ENCODE measurements at places on chromosomes 6 and 20.
A peak's percentile ranks its signal among the peaks of the same experiment; 100 is the strongest.

DNA sequence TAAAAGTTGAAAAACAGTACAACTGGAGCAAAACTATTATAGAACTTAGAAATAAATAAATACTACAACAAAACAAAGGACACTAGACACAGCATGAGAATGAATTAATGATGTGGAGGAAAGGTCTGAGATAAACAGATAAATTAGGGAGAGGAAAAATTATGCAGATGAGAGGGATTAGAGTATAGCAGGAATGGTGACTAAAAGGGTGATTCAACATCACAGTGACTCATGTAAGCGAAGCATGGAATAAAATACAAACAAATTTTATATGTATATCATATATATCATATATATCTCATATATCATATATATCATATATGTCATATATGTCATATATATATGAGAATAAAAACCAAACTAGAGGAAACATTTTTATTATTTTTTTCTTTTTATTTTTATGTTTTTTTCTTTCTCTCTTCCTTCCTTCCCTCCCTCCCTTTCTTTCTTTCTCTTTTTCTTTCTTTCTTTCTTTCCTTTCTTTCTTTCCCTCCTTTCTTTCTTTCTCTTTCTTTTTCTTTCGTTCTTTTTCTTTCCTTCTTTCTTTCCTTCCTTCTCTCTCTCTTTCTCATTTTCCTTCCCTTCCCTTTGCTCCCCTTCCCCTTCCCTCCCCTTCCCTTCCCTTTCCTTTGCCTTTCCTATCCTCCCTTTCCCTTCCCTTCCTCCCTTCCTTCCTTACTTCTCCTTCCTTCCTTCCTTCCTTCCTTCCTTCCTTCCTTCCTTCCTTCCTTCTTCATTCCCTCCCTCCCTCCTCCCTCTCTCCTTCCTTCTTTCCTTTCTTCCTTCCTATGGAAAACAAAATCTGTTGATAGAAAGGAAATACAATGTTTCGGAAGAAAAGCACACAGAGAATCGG lies 1014.6 kb downstream of the GRIK2 start:
- DNase-seq = no peak

DNA sequence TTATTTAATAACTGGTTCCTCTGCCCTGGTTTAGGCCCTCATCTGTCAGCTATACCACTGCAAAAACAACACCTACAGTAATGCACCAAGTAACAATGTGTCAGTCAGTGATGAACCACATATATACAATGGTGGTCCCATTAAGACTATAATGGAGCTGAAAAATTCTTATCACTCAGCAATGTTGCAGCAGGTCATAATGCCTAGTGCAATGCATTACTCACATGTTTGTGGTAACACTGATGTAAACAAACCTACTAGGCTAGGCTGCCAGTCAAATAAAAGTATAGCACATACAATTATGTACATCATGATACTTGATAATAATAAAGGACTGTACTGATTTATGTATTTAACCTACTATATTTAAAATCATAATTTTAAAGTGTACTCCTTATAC lies 31.3 kb downstream of the RARS2 start:
- DNase-seq = no peak

DNA sequence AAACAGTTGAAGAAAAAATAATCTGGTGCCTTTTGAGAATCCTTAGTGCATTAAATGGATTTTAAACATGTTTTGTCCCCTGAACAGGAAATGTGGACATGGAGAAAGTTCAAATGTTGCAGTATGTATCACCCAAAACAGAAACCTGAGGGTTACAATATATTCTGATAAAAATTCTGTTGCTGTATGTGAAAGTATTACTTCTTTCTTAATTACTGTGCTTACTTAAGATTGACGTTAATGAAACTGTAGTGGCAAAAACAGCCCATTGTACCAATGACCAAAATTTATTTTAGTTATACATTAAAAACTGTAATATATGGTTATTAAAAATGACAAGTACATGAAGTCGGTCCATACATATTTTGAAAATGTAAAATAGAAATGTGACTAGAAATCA lies 100.6 kb downstream of the PRDM1 start:
- DNase-seq = no peak

DNA sequence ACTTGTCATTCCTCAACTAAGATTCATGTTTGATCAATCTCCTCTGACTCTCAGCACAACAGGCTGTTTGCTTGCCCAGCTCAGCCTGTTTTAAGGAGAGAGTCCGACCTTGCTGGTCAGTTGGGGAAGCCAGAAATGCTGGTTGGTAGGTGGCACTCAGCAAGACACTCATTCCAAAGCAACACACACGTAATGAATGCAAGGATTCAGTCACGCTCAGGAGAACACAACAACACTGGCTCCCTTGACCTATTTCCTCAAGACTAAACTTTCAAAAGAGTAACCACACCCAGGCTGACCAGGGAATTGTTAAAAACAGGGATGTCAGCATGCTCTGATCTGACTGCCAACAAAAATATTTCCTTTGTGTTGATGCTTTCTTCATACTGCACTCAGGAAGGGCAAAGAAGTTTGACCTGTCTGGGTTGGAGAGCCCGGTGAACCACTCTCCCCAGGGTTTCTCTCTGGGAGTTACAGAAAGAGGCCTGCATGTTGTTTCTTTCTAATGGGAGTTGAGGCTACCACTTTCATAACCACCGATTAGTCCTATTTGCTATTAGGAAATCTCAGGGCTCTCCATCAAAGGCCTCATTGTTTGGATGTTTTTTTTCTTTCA lies 25.6 kb upstream of the PREP start:
- DNase-seq = no peak

DNA sequence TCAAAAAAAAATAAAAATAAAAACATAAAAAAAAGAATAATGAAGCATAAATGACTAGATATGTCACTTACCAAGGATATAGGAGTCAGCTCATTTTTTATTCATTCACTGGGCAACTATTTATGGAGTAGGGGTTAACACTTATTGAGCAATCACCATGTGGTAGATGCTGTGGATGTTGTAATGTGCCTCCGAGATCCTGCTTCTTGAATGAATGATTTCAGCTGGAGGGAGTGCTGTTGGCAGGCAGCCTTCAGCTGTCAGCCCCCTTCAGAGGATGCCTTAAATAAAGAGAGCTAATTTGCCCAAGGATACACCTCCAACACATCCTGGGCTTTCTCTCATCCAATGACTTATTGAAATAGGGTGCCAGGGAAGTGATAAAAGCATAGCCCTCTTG lies 229.5 kb upstream of the DTNBP1 start:
- DNase-seq = no peak

DNA sequence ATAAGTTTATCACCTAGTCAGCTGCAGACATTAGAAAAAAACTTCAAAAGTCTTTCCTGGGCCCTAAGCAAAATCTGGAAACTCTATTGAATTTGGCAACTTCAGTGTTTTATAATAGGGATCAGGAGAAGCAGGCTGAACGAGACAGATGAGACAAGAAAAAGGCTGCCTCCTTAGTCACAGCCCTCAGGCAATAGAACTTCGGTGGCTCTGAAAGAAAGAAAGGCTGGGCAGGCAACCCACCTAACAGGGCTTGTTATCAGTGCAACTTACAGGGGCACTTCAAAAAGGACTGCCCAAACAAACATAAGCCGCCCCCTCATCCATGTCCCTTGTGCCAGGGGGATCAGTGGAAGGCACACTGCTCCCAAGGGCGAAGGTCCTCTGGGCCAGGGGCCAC lies 657.9 kb upstream of the HS3ST5 start:
- no peak for DNase-seq

DNA sequence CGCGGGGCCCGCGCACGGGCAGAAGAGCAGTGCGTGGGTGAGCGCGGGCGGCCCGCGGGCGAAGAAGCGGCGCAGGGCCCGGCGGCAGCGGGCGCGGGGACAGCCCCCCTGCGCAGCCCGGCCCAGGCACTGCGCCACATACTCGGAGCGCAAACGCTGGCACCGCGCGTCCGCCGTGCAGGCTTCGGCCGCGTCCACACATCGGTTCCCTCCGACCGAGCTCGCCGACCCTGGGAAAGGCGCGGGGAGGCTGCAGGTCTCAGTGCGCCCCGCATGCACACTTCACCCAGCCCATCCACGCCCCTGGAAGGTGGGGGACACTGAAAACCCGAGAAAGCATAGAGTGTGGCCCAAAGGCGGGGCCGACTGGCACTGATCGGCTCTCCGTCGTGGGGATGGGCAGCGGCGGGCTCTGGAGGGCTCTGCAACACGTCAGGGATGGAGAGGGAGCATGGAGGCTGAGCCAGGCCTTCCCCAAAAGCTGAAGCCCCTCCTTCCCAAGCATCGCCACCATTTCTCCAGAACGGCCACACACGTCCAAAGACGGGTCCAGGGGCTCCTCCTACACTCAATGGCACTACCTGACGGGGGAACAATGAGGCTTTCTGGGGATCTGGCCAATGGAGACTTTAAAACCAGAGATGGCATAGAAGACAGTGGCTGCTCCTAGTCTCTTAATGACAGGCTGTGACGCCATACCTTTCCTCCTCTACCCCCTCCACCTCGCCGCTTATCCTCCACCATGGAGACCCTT lies 2.0 kb downstream of the GFRA4 start:
- no peak for DNase-seq

DNA sequence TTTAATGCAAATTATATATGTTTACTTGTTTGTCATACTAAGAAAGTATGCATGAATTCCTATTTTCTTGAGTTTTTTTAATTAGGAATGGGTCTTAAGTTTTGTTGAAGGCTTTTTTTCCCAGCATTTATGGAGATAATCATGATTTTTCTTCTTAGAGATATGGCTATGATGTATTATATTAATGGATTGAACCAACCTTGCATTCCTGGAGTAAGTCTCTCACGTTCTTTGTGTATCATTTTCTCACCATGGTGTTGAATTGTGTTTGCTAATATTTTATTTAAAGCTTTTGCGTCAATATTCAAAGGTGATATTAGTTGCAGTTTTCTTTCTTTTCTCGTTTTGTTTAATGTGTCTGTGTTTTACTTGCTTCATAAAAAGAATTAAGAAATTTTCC lies 48.4 kb upstream of the SLC35D3 start:
- DNase-seq = no peak

DNA sequence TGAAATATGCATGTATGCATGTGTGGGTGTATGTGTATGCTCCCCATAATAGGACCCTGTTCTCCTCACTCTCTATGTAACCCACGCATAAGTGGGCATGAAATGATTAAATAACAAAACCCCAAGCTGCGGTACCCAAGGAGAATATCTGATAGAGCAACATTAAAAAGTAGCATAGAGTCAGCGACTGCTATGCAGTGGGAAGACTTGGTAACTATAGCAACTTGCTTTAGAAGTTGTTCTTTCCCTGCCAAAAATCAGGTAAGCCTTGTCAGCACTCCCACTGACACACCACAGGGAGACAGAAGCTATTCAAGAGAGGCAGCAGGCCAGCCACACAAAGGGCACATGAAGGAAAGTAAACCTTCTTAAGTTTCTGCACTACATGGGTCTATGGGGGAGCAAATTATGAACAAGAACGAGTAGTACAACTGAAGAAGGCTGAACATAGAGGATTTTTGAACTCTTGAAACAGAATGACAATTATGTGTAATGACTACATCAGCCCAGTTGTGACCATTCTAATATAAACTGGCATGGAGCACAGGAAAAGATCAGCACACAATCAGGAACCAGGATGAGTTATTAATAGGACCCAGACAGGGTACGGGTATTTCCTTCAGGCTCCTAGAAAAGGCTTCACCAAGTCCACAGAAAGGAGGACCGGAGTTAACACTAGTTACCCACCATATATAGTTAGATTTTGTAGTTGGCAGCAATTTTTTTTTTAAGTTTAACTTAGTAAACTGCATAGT lies 89.9 kb downstream of the GPR6 start:
- DNase-seq = no peak

DNA sequence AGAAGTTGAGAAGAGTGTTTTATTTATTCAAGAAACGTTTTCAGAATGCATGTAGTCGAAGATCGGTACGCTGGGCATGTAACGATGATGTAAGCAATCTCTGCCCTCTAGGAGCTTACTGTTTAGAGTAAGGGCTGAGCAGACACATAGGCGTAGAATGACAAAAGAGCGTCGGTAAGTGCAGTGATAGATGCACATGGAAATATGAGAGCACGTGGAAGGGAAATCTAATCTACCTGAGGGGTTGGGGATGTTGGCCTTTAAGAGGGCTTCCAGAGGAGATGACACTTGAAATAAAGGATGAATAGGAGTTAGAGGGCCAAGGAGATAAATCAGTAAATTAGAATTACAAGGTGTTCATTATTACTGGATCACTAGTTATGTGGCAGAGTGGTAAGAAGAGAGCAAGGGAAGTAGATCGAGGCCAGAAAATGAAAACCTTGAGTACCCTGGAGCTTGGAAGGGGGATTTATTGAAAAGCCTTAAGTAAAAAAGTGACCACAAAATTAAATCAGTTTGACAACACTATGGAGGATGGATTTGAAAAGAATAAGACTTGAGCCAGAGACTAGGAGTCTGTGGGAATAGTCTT lies 782 bp downstream of the TRMT11 start:
- DNase-seq = peak; percentile 25

- no peak for DNase-seq
Measured at GRCh38 chr6:155216312-155217046, 47.3 kb upstream of the CLDN20 start.
